ENCODE measurements at places on chromosomes 6 and 20. TPM values are rescaled to one million over a fixed set of nuclear protein-coding genes. Genes with fewer than 3 reads are reported as not detected.

SLC17A2 gene
- not detected for total RNA-seq

HSPA12B gene
- 0.87 TPM for total RNA-seq

SIRPD gene
- total RNA-seq, result not detected

OLIG3 gene
- not detected for total RNA-seq

GTSF1L gene
- not detected for total RNA-seq

GRCh38 chr20:12433724-12434123 is 516.0 kb downstream of the BTBD3 start:
- DNase-seq, result no peak
- H3K27ac ChIP-seq, result peak overlapping the region; percentile 74
- H3K4me3 ChIP-seq, result no peak overlapping the region
- H3K36me3 ChIP-seq, result no peaks in the 10 kb centered on the region
- H3K4me1 ChIP-seq, result no peaks in the 10 kb centered on the region

DNA sequence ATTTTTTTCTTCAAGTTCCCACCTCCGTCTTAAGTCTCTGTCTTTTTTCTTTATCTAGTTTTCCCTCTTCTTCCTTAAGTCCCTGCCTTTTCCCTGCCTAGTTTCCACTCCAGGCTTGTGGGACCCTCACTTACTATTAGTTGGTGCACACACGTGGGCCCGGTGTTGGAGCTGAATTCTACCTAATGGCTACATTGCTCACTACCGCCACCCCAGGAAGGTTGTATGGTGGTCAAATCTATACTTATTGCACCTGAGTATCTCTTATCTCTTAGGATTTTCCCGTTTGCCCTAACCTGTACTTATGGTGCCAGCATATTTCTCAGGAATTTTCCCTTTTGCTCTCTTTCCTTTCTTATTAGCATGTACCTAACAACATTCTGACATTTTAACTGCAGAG is 692.8 kb downstream of the EPM2A start:
- H3K4me1 ChIP-seq, result no peaks in the 10 kb centered on the region
- no peak overlapping the region for H3K27ac ChIP-seq
- no peak for DNase-seq
- H3K4me3 ChIP-seq, result no peak overlapping the region
- H3K36me3 ChIP-seq, result no peaks in the 10 kb centered on the region

GRCh38 chr6:27541212-27541932 is 68.5 kb upstream of the ZNF184 start:
- no peak for DNase-seq
- no peaks in the 10 kb centered on the region for H3K4me1 ChIP-seq
- no peaks in the 10 kb centered on the region for H3K36me3 ChIP-seq

DNA sequence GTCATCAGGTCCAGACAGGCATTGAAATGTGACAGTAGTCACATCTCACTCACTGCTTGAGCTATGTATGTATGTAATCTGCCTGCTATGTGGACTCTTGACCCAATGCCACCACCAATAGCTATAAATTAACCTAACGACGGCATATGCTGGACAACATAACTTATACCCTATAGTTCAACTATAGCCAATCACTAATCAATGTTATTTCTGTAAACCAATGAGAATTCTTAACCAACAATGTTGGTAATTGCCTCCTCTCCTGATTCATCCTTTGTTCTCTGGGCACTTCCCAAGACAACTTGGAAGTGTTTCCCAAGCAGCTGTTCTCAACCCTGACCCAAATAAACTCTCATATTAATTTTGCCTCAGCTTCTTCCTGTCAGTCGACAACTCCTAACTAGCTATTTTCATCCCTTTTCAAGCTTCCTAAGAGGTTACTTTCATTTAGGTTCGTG is 24.1 kb upstream of the SERPINB1 start:
- H3K36me3 ChIP-seq, result no peaks in the 10 kb centered on the region
- no peaks in the 10 kb centered on the region for H3K4me1 ChIP-seq
- H3K27ac ChIP-seq, result no peak overlapping the region
- DNase-seq, result no peak
- no peak overlapping the region for H3K4me3 ChIP-seq

- DNase-seq, result peak; percentile 52
- no peaks in the 10 kb centered on the region for H3K4me1 ChIP-seq
- H3K36me3 ChIP-seq, result peaks cover 4% of the 10 kb centered on the region
- H3K27me3 ChIP-seq, result no peaks in the 10 kb centered on the region
- no peak overlapping the region for H3K4me3 ChIP-seq
Observed at GRCh38 chr6:5422321-5422915, 161.1 kb downstream of the FARS2 start.

DNA sequence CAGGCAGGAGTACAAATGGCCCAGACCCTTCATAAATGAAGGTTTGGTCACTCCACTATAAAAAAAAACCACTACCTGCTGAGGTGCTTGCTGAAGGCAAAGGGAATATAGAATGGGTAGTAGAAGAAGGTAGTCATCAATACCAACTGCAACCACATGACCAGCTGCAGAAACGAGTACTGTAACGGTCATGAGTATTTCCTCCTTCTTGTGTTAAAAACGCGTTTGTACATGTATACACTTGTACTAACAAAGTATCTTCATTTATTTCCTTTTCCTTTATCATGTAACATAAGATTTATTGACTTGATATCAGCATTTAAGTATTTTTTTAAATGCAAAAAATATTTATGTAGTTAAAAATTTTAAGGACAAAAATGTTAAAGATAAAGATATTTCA is 238.6 kb downstream of the TFAP2B start:
- no peak for DNase-seq
- no peak overlapping the region for H3K4me3 ChIP-seq
- no peak overlapping the region for H3K27ac ChIP-seq
- no peaks in the 10 kb centered on the region for H3K4me1 ChIP-seq
- H3K27me3 ChIP-seq, result no peaks in the 10 kb centered on the region
